ENCODE measurements at places on chromosomes 6 and 20. TPM values are rescaled to one million over a fixed set of nuclear protein-coding genes. Genes with fewer than 3 reads are reported as not detected.

DNA sequence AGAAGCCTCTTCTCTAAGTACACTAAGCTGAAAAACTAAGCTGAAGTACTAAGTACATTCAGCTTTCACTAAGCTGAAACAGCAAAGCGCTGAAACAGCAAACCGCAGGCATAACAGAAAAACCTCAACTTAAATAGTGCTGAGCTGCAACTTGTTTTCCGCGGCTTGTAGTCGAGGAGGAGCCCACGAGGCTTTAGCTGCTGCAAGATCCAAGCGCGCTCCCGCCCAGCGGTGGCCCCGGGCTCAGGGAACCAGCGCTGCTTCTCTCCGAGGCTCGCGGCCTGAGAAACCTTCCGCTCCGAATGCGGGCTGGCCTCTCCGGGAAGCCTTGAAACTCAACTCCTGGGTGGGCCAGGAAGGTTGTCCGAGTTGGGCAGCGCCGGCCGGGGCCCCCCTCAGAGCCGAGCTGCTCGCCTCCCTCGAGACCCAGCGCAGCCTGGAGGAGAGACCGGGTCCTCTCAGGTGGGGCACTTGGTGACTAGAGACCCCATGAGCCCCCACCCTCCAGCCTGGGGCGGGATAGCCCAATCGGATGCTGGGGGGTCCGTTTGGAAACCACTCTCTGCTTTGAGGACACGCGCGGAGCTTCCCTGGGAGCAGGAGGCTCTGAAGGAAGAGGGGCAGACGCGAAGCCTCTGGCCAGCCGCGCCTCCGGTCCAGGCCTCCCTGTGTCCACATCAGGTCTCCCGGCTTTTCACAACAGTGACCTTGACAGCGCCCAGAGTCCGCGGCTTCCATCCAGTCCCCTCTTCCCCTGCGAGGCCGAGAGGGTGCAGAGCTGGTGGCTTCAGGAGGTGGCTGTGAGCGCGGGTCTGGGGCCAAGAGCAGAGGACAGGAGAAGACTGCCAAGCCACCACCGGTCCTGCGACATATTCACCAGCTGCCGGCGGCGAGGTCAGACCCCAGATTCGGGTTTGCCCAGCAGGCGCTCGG, 38.1 kb upstream of the HLA-E start:
- H3K36me3 ChIP-seq = no peaks in the 10 kb centered on the region
- DNase-seq = peak; percentile 76
- H3K4me1 ChIP-seq = peaks cover 24% of the 10 kb centered on the region
- peak overlapping the region; percentile 5 for H3K4me3 ChIP-seq

GRCh38 chr6:5190507-5190906, 70.2 kb downstream of the LYRM4 start:
- no peak overlapping the region for H3K4me3 ChIP-seq
- peak; percentile 39 for DNase-seq
- no peaks in the 10 kb centered on the region for H3K27me3 ChIP-seq
- H3K36me3 ChIP-seq = no peaks in the 10 kb centered on the region
- no peak overlapping the region for H3K27ac ChIP-seq

DNA sequence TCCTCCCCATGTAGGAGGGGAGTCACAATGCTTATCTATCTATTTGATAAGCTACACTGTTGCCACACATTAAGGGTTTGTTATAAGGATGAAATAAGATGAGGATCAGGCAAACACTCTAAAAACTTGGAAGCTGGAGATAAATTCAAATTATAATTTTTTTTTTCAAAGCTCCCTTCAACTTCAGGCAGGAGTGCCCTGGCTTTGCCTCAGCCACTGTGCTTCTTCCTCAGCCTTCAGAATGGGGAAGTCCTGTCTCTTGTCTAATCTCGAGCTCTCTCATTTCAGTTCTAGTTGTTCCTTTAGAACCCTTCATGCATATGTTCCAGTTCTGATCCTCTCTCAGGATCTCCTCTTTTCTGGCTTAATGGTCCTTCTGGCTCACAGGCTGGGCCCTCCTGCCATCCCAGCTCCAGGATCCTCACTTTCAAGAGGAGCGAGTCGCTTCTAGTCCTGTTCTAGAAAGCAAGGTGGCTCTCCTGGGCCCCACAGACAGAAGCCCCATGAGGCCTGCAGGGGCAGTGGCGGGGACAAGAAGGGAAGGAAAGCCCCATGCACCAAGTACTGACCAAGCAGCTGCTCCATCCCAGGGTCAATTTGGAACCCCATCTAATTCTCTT, 164.3 kb downstream of the VEGFA start:
- no peaks in the 10 kb centered on the region for H3K4me1 ChIP-seq
- DNase-seq = no peak
- no peaks in the 10 kb centered on the region for H3K27me3 ChIP-seq
- no peaks in the 10 kb centered on the region for H3K36me3 ChIP-seq
- no peak overlapping the region for H3K27ac ChIP-seq
- H3K4me3 ChIP-seq = no peak overlapping the region

- H3K4me3 ChIP-seq = no peak overlapping the region
- no peaks in the 10 kb centered on the region for H3K36me3 ChIP-seq
- no peaks in the 10 kb centered on the region for H3K4me1 ChIP-seq
- no peaks in the 10 kb centered on the region for H3K27me3 ChIP-seq
These were observed 23.1 kb downstream of the BNIP5 start for GRCh38 chr6:36313649-36313936.

- DNase-seq = no peak
- no peak overlapping the region for H3K27ac ChIP-seq
- no peaks in the 10 kb centered on the region for H3K36me3 ChIP-seq
- H3K4me1 ChIP-seq = peaks cover 34% of the 10 kb centered on the region
- H3K4me3 ChIP-seq = no peak overlapping the region
These were observed 11.2 kb upstream of the IP6K3 start for GRCh38 chr6:33757906-33758305.

- no peaks in the 10 kb centered on the region for H3K4me1 ChIP-seq
- peak; percentile 60 for DNase-seq
- H3K36me3 ChIP-seq = no peaks in the 10 kb centered on the region
These were observed 2.5 kb downstream of the LY6G6D start for GRCh38 chr6:31717499-31718222.

GRCh38 chr6:47352966-47353365, 43.3 kb upstream of the TNFRSF21 start:
- H3K36me3 ChIP-seq = no peaks in the 10 kb centered on the region
- DNase-seq = no peak
- H3K27me3 ChIP-seq = no peaks in the 10 kb centered on the region
- no peaks in the 10 kb centered on the region for H3K4me1 ChIP-seq

DNA sequence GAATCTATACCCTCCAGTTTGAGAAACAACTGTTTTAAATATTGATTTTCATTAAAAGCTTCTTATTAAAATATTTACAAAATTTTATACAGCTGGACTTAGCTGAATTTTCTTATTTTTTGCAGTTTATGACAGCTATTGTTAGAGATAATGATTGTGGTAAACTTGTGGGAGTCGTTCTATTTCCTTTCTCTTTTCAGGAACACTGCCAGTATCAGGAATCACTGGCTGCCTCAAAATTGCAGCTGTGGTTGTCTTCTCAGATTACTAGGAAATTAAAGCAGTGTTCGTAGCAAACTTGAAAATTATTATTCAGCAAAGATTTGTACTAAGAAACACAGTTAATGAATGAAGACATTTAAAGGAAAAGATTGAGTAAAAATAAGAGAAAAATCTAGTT, 311.0 kb downstream of the CENPW start:
- no peak overlapping the region for H3K4me3 ChIP-seq
- H3K36me3 ChIP-seq = no peaks in the 10 kb centered on the region
- H3K4me1 ChIP-seq = no peaks in the 10 kb centered on the region

DNA sequence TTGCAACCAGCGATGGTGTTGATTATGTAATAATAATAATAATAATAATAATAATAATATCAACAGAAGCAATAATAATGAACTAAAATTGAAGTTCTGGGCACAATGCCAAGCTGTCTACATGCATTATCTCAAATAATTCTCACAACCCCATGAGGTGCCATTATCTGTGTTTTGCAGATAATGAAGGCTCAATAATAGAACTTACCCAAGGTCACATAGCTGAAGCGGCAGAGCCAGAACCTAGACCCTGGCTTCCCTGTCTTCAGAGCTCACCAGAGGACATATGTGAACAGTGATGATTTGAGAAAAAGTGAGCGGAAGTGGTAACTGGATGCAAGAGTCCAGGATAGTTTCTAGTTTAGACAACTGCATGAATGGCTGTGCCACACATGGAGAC, 91.0 kb downstream of the HIVEP1 start:
- H3K27me3 ChIP-seq = no peaks in the 10 kb centered on the region
- no peak for DNase-seq
- no peaks in the 10 kb centered on the region for H3K4me1 ChIP-seq

The KHDRBS2 gene
- polyA plus RNA-seq = not detected

The PGK2 gene
- not detected for polyA plus RNA-seq

The RRAGD gene
- 4.8 TPM for polyA plus RNA-seq

All from stomach (tissue), 19 donors.